ENCODE measurements at places on chromosomes 7 and 10.

DNA sequence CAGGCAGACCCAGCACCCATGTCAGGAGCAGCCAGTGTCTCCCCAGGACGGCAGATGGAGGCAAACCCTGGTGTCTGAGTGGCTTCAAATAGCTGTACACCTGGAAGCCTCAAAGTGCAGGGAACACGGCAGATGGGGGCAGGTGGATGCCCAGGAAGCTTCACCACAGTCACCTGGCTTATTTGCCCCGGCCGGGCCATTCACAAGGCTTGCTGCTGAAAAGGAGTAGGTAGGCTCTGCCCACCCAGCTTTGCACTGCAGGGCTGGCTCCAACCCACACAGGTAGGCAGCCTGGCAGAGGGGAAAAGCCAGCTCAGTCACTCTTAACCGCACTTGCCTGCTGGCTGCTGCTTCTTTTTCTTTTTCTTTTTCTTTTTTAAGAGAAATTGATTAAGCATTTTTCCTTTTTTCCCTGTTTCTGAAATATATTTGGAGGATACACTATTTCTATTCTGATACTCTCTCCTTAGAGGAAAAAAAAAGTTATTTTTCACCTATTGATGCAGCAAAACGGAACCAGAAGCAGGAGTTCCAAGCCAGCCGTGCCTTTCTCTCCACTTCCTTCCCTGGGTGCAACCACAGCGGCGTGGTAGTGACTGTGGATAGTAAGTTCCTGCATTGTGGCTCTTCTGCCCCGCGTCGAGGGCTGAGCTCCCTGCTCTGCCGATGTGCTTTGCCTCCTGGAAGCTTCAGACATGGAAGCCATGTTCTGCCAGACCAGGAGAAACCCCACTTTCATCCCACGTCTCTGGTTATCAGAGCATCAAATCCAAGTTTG is 118.3 kb downstream of the KLF6 start:
- DNase-seq: no peak

GRCh38 chr7:48299580-48300169 is 128.4 kb downstream of the ABCA13 start:
- DNase-seq: no peak

DNA sequence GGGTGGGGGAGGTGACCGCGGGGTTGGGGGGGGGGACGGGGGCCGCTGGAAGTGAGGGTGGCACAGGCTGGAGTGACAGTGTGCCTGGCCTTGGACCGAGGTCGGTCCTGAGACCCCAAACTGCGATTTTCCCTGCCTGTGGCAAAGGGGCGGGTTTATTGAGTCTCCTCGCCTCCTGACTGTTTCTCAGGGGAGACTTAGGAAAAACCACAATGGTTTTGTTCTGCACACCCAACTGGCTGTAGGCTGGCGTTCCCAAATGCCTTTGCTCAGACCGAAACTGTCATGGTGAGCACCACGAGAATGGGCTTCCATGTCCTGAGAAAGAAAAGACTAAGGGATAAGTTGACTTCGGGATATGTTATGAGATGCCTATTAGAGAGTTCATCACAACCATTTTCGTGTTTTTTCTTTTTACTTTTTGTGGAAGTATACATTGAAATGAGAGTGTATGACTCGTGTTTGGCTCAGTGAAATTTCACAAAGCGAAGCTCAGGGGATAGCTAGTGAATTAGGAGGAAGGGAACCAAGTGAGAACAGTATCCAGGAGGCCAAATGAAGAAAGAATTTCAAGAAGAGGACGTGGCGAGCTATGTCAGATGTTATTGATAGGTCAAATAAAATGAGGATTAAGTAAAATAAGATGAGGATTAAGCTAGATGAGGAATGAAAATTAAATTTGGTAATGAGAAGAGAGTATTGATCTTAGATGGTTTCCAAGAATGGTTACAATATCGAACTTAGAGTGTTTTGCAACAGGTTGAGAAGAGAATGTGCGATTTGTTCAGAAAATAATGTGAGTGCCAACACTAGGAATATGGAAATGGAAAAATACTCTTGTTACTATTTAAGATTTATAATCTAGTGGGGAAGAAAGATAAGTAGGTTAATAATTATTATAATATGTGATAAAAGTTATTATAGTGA is 918 bp downstream of the NET1 start:
- DNase-seq: no peak

- no peak for DNase-seq
Measured at GRCh38 chr10:67520924-67521520, 175.0 kb downstream of the CTNNA3 start.

- DNase-seq: no peak
Measured at GRCh38 chr7:19408706-19409220, 263.5 kb upstream of the FERD3L start.

DNA sequence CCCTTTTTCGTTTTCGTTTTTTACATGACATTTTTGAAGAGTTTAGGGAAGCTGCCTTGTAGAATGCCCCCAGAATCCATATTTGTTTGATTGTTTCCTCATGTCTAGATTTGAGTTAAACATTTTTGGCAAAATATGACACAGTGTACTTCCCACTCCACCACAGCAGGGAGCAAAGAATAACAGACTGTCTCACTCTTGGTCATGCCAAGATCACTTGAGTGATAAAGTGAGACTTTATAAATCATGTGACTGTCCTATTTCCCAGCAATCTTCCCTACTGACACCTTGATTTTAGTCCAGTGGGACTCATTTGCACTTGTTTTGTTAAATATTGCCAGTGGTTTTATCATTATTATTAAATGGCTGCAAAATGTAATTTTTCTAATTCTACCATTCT is 44.4 kb upstream of the USP6NL start:
- no peak for DNase-seq

DNA sequence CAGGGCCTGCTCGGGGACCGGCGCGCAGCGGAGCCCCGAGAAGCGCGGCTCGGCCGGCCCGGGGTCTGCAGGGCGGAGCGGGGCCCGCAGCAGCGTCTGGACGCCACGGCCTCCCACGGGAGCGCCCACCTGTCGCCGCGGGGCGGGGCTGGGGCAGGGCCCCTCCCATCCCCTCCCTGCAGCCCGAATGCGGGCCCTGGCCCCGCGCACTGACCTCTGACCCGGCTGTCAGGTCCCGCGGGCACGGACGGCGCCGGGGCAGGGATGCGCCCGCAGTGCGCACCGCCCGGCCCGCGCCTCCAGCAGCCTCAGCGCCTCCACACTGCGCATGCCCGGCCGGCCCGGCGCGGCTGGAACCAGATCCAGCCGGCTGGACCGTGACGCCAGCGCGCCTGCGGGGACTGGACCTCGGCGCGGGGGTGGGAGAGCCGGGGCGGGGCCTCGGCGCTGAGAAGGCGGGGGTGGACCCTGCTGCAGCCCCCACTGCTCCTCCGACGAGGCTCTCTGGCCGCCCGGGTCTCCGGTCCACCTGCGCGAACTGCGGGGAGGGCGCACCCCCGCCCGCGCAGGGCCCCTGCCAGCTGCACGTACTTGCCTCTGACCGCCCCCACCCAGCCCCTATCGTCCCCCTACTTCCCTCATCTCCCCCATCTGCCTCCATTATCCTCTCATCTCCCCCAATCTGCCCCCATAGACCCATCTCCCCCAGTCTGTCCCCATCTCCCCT is 16.1 kb upstream of the GPR146 start:
- peak; percentile 65 for DNase-seq

DNA sequence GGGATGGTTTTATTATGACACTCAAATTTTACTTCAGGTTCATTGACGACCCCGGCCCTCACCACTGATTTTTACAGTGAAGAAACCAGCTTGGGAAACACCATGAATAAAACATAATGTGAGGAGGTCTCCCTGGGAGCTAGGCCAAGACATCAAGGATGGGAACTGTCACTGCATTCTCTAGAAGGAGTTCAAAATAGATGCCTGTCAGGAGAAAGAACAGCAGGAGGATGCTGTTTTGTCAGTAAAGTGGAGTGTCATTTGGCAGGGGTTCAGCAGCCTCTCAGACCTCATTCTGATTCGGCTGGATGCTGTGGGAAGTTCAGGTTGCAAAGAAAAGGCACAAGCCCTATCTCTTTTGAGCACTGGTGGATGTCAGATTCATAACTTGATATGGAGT is 360.3 kb upstream of the C7orf33 start:
- no peak for DNase-seq

DNA sequence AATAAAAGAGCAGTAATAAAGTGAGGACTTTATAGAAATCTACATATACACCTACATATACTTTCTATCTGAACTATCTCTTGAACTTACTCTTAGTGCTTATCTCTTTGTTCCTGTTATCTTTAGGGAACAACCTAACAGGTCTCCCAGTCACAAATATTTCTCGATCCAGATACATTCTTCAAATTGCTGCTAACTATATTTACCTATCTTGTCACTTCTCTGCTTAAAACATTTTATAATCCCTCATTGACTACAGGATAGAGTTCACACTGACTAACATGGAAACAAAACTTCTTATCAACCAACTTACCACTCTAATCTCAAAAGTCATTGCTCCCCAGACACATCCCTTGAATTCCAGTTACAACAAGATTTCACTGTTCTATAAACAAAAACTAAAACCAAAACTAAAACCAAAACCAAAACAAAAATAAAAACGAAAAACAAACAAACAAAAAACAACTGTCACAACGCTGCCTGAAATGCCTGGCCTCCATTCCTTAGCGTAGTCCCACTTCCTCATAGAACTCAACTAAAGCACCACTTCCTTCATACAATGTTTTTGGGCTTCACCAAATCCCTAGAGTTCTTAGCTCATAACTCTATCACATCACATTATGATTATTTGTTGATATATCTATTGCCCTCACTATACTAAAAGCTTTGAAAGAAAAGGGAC is 134.7 kb downstream of the SEMA3D start:
- no peak for DNase-seq

DNA sequence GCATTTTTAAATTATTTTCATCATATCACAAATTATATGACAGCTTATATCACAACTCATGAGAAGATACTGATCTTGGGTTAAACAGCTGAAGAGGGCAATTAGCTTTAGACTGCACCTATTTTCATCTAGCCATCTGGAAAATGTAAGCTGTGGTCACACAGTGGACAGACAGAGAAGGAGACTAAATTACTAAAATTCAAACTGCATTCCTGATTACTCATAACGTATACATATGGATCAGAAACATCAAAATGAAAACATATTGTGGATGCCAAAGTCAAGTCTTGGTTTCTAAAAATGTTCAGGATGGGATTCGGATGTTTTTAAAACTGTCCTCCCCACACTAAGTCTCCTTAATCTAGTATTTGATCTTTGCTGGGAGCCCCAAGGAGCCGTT is 6.6 kb downstream of the BBIP1 start:
- no peak for DNase-seq

Data from cortex of kidney (tissue), 1 donor.